ENCODE measurements at places on chromosomes 13 and 19. TPM values are rescaled to one million over a fixed set of nuclear protein-coding genes. Genes with fewer than 3 reads are reported as not detected.

ZFP30 gene
- 23.6 TPM for total RNA-seq

RNF113B gene
- not detected for total RNA-seq

DNA sequence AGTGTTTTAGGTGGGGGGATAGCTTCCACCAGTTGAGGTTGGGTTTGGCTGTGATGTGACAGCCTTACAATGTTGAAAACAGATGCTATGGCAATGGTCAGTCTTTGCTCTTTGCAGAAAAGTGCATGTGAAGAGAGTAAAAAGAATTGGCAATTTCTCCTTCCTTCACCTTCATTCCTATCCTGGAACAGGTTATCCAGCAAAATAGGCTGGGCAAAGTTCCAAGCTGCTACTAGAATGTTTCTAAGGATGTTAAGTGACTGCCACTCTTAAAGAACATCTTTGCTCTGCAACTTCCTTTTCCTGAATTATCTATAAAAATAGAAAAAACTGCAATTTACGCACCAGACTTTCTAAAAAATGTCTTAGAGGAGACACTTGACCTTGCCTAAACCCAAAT lies 50.1 kb upstream of the MYCBP2 start:
- no peak overlapping the region for H3K4me3 ChIP-seq
- no peak for DNase-seq
- H3K36me3 ChIP-seq = no peaks in the 10 kb centered on the region

- no peaks in the 10 kb centered on the region for H3K4me1 ChIP-seq
- H3K4me3 ChIP-seq = no peak overlapping the region
- DNase-seq = no peak
- H3K27ac ChIP-seq = no peak overlapping the region
Measured at GRCh38 chr13:109963960-109964563, 177.7 kb upstream of the IRS2 start.

DNA sequence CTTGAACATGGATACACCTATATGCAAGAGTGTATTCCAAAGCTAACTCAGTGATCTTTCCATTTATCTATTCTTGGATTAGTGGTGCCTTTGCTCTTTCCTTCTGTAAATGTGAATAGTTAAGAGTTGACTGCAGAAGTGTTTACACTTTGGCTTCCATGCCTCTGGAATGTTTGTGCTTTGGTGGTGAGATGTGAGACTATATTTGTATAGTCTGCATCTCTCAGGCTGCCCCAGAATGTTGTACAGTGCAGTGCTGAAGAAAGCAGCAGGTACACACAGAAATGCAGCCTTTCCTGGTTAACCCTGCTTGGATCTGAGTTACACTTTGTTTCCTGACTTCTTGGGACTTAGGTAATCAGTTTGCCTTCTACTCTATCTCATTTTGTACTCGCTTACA lies 90.2 kb downstream of the DNAJC15 start:
- H3K4me1 ChIP-seq = peaks cover 31% of the 10 kb centered on the region
- H3K27me3 ChIP-seq = no peaks in the 10 kb centered on the region
- no peak for DNase-seq
- H3K27ac ChIP-seq = no peak overlapping the region
